ENCODE measurements at places on chromosomes 13 and 19. TPM values are rescaled to one million over a fixed set of nuclear protein-coding genes. Genes with fewer than 3 reads are reported as not detected.

DNA sequence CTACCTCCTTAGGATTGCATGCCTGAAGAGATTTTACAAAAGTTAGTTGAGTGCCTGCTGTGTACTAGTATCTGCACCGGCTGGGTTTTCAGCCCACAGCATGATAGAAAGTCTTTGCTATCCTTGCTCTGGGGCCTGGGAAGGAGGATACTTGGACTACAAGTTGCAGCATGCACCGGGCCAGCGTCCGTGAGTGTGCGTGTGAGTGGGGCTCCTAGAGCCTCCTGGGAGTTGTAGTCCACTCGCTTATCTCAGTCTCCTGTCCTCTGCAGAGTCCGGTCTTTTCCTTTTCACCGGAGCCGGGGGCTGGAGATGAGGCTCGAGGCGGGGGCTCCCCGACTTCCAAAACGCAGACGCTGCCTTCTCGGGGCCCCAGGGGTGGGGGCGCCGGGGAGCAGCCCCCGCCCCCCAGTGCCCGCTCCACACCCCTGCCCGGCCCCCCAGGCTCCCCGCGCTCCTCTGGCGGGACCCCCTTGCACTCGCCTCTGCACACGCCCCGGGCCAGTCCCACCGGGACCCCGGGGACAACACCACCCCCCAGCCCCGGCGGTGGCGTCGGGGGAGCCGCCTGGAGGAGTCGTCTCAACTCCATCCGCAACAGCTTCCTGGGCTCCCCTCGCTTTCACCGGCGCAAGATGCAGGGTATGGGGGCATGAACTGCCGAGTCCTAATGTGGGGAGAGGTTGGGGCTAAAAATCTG lies 20.6 kb downstream of the BRSK1 start:
- DNase-seq = no peak

DNA sequence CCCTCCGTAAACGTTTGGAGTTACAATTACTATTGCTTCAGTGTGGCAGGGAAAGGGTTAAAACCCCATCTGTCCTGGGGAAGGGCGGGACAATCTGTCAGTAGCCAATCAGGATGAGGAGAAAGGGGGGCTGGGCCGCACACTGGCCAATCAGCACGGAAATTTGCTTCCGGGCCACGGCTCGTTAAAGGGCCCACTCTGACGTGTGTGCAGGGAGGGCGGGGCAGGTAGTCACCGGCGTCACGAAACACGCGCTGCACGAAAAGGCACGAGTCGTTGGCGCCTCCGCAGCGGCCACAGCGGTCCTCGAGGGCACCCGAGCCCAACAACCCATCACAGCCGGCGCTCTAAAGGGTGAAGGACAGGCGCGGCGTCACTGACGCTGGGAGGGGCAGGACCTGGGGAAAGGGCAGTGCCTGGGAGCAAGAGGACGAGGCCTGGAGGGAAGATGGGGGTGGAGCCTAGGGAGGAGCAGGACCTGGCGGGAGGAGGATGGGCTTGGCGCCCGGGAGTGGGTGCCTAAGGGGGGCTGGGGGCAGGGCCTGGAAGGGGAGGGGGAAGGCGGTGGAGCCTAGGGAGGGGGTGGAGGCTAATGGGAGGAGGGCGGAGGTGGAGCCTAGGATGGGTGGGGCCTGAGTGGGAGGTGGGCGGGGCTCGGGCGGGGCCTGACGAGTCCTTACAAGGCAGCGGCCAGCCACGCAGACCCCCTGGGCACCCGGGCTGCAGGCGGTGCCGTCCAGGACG lies 4.9 kb downstream of the ADAMTSL5 start:
- peak; percentile 99 for DNase-seq

DNA sequence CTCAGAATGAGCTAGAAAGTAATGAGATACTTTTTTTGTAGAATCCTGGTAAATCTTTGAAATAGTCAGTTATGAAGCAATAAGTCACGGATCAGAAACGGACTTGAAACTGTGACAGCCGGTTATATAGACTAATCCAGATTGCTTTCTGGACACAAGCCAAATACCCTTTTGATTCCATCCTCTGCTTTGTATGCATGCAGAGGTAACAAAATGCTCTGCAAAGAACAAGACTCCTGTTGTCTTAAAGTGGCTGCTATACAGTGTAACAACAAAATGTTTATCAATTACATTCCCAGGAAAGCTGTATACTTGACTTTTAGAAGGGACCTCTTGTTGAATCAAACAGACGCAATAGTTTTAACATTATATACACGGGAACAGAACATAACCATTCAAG lies 66.5 kb upstream of the STARD13 start:
- DNase-seq = no peak

DNA sequence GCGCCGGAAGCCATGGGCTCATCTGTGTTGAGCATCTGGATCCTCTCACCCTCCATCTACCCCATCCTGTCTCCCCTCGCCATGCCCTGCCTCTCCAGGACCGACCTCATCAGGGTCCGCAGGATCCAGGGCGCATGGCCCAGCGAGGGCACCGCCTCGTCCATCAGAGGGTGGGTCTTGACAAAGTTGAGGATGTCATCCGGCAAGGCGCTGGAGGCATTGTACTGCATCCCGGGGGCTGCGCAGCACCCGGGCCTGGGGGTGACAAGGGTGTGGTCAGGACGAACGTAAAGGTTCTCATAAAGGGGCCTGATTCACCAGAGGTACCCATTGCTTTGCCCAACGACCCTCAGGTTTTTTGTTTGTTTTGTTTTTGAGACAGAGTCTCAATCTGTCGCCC lies 9.5 kb downstream of the SEMA6B start:
- DNase-seq = no peak

DNA sequence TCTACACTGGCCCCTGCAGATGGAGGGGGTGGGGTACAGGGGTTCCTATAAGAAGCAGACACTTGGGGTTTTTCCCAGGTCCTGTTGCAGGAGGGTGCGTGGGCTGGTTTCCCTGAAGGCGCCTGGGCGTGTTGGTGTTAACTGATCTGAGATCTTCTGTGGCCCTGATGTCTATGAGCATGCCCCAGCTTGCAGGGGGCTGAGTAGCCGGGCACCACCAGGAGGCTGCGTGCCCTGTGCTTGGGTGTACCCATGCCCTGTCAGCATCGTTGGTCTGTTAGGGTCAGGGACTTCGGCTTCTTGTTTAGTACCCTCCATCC lies 45.3 kb downstream of the CAPN12 start:
- no peak for DNase-seq

GRCh38 chr19:1977120-1977519 lies 36.1 kb downstream of the CSNK1G2 start:
- no peak for DNase-seq

CLEC17A gene
- total RNA-seq = not detected

NCR1 gene
- total RNA-seq = not detected

GAPDHS gene
- total RNA-seq = not detected

PROSER1 gene
- total RNA-seq = 20.0 TPM

ZIC2 gene
- total RNA-seq = 2.4 TPM
